ENCODE measurements at places on chromosomes 7 and 10.

- DNase-seq = peak; percentile 37
Observed at GRCh38 chr10:124496150-124496549, 34.5 kb downstream of the LHPP start.

DNA sequence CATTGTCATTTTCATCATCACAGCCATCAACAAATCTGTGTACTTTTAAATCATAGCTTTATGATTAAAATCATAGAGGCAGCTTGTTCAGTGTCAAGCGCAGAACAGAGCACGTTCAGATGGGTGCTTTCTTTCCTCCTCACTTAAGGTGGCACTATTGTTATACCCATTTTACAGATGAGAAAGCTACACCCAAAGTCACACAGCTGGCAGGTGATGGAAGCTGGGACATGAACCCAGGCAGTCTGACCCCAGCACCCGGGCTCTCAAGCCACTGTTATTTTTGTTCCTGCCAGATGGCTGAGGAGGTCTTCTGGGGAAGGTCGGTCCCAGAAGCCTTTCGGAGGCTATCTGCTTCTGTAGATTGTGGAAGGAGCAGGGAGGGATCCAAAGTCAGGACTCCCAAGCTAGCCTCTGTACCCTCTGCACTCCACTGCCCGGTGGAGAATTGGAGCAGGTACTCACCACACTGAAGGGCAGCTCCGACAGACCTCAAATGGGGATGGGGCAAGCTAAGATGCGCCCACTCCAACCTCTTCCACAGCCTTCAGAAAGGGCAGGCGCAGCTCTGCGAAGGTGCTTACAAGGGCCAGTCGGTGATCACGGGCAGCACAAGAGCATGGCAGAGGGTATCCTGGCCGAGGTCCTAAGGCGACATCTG, 610 bp downstream of the AVPI1 start:
- no peak for DNase-seq

DNA sequence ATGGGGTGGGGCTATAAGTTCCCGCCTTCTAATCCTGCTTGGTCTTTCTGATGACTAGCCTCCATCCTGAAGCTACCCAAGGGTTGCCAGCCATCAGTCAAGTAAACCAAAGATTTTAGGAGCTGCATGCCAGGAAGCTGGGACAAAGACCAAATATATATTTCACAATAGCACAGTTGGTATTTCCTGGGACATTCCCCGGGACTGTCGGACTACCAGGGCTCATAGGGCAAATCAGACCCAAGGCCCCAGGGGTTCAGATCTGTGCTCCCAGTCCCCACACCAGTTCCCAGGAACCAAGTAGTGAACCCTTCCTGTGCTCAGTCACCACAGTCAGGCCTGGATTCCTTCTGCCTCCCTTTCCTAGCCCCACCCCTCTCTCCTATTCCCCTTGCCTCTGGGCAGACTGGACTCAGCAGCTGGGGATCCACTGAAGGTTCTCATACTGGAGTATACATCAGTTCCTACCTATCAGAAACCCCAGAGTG, 5.7 kb upstream of the CXCL12 start:
- no peak for DNase-seq

DNA sequence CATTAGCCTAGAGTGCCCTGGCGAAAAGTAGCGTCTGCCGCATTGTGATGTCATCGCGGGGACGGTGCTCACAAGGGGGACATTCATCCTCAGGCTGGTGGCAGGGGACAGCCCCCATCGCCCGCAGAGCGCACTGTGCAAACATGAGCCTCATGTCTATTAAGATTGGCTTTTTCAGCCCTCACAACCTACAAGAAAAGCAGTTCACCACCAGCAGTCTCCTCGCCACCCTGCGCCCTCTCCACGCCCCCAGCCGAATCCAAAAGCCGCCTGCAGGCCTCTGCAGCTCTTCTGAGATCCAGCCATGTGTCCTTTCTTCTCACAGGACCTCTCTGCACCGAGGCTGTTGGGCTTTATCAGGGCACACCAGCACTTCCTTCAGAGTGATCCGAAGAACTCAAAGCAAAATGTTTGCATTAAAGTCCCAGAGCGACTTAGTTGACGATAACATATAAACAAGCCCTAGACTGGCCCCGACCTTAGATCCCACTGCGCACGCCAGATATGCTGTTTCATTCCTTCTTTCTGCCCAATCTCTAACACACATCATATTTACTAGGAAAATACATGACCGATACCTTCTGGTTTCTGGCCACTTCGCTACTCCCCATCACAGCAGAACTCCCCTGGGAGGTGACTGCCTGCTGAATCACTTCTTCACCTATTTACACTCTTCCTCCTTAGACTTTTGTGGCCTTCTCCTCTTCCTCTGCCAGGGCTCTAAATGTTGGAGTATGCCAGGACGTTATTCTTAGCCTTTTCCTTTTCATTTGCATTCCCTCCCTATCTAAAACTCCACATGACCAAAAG, 206.0 kb upstream of the SH2B2 start:
- no peak for DNase-seq

- DNase-seq = peak; percentile 53
Observed at GRCh38 chr7:30526163-30526562, 21.5 kb upstream of the GGCT start.
